ENCODE measurements at places on chromosomes 11 and 22.

DNA sequence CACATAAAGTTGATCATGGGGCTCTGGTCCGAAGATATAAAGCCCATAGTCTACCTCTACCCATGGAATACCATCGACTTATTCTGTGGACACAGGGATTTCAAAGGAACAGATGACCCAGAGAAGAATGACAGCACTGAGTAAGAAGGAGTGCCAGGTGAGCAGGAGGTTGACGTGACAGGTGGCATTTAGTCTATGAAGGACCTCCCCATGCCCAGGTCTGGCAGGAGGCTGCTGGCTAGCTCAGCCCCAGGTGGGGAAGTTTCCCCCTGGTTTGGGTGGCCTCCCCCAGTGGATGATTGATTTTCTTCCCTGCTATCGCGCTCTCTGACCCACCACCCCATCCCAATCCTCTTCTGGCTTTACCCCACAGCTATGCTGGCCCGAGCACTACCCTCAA lies 39.1 kb downstream of the KCNC1 start:
- DNase-seq, result no peak

DNA sequence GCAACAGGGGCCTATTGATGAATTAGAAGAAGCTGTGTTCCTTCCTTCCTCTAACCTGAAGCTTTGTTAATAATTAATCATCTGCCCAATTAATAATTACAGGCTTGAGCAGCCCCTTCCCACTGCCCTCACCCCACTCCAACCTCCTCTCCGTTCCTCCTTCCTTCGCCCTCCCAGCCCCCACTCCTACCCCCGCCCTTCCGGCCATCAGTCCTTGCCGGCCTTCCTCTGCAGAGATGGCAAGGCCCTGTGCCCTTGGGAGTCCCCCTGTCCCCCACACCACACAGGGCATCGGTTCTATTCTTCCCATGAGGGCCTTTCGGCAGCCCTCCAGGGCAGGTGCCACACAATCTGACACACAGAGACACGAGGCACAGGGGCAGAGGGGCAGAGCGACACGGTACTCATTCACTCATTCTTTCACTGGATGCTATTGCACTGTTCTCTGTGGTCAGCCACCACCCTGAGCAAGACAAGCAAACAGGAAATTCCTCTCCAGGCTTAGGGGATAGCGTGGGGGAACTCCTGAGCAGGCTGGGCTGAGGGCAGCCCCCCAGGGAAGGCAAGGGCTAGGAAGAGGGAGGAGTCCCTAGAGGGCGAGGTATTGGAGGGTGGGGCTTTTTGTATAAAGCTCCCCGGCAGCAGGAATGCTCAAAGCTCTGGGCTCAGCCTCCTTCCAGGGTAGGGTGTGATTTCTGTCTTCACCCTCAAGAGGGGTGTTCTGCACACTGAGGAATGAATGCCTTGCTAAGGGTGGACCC lies 14.7 kb downstream of the MGAT3 start:
- no peak for DNase-seq

- no peak for DNase-seq
Measured at GRCh38 chr11:117618982-117619355, 178.0 kb downstream of the DSCAML1 start.

- no peak for DNase-seq
Measured at GRCh38 chr11:41102471-41102870, 357.0 kb downstream of the LRRC4C start.

DNA sequence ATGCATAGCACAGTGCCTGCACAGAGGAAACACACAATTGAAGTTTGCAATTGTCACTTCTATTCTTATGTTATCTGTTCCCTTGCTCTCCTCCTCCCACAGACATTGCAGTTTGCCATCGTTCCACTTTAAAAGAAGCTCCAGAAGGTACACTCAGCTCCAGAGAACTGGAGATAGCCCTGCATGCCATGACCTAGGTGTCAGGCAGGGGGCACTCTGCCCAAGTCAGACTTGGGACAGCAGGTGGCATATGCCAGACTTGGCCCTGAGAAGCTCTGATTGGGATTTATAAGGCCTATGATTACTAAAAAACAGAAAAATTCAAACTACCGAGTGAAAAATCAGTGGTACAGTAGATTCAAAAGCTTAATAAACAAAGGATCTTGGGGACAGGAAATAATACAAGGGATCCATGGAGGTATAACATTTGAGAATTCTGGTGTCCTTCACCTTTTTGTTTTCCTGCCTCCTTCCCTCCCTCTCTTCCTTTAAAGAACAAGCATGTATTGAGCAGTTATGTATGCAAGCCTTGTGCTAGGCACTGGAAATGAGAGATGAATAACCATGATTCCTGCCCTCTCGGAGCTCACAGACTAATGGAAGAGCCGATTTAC lies 40.0 kb downstream of the TENM4 start:
- DNase-seq, result peak; percentile 33

DNA sequence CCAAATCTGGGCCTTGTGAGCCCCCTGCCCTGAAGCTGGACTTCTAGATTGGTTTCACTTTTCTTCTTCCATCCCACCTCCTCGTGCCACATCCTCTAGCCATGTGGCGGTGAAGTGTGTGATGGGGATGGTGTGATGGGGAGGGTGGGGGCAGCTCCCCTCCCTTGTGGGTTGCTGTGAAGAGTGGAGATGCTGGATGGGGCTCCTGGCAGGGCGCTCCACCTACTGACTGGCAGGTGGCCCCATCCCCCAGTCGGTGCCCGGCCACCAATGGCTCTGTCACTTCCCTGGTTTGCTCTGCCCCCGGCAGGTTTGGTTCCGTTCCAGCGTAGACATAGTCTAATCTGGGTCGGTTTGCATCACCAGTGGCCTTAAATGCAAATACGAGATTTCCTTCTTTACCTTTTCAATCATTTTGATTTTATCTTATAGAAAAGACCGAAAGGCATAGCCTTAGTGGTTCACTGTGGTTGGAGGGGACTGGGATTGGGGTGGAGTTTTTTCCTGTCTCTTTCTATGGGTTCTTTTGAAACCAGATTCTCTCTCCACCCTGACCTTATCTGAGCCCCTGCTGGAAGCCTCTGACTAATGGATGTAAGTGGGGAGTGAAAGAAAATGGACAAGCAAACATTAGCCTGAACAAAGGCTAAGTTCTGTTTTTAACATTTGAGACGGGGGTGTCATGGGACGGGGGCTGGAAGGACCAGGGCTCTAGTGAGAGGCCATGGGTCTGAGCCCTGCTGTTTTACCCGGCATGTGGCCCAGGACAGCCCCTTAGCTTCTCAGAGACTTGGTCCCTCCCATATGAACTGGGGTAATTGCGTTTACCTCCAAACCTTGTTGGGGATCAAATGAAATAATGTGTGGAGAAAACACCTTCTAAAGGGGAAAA lies 149.3 kb downstream of the CACNA1I start:
- no peak for DNase-seq

DNA sequence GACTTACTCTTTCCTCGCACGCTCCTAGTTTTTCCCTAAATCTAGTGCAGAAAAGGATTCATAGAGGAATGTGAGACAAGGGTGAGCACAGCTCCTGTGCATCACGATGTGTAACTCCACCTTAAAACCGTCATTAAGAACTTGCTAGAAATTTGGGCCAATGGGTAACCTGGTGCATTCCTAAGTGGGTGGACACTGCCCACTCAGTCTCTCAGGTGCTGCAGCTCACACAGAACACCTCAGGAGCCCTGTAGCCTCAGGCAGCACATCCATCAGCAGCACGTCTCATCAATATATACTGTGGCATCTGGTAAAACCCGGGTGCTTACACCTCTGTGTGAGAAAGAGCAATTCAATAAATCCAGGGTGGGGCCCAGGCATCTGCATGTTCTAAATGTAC lies 12.4 kb downstream of the POU2AF3 start:
- no peak for DNase-seq

GRCh38 chr11:103923451-103923931 lies 112.9 kb upstream of the DDI1 start:
- no peak for DNase-seq

DNA sequence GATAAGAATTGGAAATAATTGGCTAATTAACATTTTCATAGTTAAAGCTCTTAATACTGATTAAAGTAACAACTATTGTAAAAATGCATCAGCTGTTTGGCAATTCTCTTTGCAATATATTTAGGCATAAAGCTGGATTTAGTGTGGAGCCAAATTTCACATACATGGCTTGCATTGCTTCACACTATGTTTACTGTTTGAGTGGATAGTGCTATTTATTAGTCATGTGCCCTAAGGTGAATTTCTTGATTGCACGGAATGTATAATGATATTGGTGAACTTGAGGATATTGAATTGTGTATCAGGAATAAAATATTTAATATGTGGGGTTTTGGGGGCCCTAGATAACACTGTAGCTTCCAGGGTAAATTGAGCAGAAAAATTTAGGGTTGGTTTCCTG lies 100.9 kb downstream of the AASDHPPT start:
- DNase-seq, result no peak

GRCh38 chr11:59255281-59255680 lies 42.6 kb upstream of the MPEG1 start:
- DNase-seq, result no peak

- no peak for DNase-seq
Measured at GRCh38 chr22:45889539-45890350, 87.2 kb downstream of the WNT7B start.

- DNase-seq, result no peak
Measured at GRCh38 chr11:116333001-116333535, 439.7 kb downstream of the BUD13 start.

DNA sequence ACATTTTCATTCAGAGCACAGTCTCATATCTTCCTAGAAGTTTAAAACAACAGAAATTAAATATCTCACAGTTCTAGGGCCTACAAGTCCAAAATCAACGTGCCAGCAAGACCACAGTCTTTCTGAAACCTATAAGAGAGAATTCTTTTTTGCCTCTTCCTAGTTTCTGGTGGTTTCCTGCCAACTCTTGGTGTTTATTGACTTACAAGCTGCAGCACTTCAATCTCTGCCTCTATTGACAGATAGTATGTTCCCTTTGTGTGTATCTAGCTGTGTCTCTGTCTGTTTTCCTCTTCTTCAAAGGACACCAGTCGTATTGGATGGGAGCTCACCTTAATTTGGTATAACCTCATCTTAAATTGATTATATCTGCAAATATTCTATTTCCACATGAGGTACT lies 347.5 kb downstream of the DCDC1 start:
- DNase-seq, result no peak

DNA sequence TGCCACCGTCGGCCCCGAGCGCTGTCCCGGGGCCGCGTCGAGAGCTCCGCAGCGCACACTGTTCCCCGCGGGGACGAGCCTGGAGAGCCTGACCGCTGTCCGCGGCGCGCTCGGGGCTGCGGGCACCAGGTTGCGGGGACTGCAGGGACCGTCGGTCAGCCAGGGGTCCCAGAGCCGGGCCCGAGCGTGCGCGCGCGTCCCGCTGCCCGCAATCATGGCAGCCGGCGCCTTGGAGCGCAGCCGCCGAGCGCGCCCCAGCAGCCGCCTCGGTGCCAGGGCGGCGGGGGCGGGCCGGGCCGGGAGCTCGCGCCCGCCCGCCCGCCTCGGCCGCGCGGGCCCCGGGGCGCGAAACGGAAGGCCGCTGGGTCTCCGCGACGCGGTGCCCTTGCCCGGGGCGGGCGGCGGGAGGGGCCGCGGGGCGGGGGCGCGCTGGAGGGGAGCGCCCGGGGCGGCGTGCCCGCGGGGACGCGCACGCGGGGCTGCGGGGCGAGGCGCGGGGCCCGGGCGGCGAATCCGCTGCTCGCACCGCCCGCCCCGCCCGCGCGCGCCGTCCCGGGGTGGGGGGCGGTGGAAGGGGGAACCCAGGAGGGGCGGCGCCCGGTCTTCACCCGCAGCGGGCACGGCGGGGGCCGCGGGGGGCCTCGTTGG lies 79.4 kb upstream of the PPARA start:
- peak; percentile 90 for DNase-seq

- no peak for DNase-seq
Measured at GRCh38 chr11:75907906-75908527, 93.0 kb downstream of the UVRAG start.

- DNase-seq, result peak; percentile 49
Measured at GRCh38 chr11:36292311-36292722, 3.1 kb upstream of the COMMD9 start.

GRCh38 chr22:43922123-43922522 lies 1.5 kb upstream of the PNPLA3 start:
- no peak for DNase-seq

DNA sequence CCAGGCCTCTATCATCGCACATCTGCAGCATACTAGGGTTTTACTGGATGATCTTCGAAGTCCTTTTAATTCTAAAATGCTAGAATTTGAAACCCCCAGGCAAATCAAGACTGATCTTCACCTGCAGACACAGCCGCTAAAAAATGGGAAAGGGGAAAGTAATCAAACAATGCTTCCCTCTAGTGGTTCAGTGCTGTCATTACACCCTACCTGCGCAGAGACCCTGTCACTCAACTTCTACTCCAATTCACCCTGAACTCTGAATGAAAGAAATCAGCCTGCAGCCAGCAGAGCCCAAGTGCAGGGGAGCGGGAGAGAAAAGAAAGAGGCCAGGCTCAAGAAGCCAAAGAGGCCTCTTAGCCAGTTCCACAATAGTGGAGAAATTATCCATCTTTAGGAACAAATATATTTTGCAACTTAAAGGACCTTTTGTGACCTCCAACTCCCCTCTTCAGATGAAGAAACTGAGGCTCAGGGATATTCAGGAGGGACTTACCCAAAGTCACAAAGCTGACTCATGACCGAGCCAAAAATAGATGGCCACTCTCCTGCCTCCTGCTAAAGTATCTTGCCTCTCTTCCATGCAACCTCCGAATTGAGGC lies 33.0 kb downstream of the SERGEF start:
- no peak for DNase-seq
